ENCODE measurements at places on chromosomes 6 and 20.

DNA sequence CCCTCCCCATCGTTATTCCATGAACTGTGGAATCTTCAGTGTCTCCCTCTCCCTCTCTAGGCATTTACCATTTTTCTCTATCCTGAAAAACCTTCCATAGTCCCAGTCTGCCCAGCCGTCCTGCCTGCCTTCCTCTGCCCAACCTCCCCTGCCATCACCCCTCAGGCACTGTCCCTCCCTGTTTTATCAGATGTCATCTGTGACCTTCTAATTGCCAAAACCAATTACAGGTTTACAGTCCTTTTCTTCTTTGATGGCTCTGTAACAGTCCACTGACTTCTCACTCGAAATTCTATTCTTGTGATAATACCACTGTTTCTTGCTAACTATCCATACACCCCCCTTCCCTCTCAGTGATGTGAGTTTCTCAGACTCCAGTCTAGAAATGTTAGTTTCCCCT lies 2.3 kb upstream of the SLC23A2 start:
- no peak for DNase-seq

DNA sequence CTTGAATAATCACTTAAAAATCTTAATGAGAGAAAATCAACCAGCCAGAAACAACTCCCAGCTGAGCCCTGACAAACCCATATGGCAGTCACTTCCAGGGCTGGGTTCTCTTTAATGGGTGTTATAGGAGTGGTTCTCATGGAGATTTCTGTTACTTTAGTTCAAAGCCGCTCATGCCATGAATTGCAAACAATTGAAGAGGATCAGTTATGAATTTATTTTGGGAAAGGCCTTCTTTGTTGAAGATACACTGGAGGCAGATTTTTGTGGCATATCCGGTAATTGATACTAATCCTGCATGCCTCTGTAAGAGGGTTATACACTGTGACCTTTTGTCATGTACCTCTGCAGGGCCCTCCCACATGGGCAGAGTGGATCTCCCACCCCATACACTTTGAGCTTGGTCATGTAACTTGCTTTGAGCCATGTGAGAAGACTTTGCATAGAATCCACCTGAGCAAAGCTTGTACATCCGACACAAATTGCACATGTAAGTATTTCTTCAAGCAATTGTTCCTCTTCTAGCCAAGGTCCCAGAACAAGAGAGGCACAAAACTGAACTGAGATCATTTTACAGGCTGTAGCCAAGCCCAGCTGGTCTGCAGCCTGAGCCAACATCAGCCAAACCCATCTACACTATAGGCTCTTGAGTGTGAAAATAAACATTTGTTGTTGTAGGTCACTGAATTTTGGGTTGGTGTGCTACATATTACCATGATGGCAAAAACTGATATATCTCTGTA lies 492.3 kb downstream of the PREX1 start:
- DNase-seq = no peak

GRCh38 chr6:10526156-10526555 lies 5.0 kb downstream of the GCNT2 start:
- DNase-seq = no peak

GRCh38 chr20:1418350-1418749 lies 25.5 kb upstream of the FKBP1A start:
- no peak for DNase-seq

GRCh38 chr6:34149452-34149810 lies 3.5 kb upstream of the GRM4 start:
- DNase-seq = peak; percentile 31

DNA sequence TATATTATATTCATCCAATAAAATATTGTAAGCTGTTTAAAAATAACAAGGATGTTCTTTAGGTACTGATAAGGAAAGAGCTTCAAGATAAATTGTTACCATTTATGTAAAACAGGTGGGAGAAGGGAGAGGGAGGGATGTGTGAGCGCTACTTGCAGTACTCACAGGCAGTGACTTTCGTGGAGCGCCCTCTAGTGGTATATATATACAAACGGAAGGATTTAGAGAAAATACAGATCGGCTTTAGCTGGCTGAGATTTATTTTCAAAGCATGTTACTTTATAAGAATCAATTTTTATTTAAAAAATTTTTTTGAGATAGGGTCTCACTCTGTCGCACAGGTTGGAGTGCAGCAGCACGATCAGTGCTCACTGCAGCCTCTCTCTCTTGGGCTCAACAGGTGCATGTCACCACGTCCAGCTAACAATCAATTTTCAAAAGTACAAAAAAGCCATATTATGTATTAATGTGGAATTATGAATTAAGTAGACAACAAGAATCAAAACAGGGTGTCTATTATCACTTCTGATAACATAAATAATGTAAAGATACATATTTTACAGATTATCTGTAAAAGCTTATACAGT lies 3.3 kb upstream of the MOG start:
- peak; percentile 78 for DNase-seq
